ENCODE measurements at places on chromosomes 3 and 15. TPM values are rescaled to one million over a fixed set of nuclear protein-coding genes. Genes with fewer than 3 reads are reported as not detected.

Gene TGM4
- not detected for polyA plus RNA-seq

- no peak for DNase-seq
Observed at GRCh38 chr15:72803006-72803405, 19.4 kb upstream of the ADPGK start.

DNA sequence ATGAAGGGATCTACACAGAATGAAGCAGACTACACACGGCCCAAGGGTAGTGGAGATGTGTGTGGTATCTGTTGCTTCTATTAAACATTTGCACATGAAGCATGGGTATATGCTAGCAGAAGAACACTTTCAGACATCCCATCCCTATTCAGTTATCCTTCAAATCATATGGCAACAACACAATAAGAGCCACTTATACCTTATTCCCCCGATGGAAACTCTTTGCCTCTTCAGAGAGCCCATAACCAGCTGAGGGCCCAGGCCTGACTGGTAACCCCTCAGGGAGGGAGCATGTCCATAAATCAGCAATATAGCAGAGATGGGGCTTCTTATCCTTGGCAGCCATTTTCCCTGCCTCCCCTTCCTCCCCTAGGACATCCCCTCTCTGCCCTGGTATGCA, 210.6 kb downstream of the FHIT start:
- DNase-seq, result no peak

DNA sequence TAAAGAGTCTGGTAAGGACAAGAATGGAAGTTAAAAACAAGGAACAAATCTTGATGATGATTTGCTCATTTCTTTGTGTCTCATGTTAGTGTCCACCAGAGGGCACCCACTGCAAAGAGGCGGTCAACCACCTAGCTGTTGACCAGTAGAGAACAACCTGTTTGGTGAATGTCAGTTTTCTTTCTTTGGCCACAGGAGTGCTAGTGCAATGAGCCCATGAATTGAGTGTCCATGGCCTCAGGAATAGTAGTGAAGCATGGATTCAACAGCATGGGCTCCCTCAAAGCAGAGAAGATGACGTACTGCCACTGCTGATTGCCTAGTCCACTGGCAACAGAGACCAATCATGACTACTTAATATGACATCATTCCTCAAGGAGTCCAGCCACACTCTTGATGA, 10.7 kb upstream of the CNTN6 start:
- no peak for DNase-seq
